ENCODE measurements at places on chromosomes 6 and 20.

DNA sequence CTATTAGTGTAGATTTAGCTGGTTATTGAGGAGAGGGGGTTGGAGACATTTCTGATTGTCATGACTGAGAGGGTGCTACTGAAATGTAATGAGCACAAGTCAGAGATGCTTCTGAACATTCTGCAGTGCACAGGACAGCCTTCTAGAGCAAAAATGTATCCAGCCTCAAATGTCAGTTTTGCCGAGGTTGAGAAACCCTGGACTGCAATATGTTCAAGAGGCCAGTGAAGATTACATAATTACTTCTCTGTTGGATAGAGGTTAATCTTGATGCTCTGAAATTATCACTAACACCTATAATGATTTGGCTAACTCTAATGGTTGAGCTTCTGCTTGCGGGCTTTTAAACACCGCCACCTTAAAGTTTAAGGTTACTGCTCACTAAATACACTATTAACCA is 3.4 kb upstream of the DUSP22 start:
- ATAC-seq: no peak

GRCh38 chr6:40398810-40399477 is 188.2 kb downstream of the LRFN2 start:
- ATAC-seq: no peak

DNA sequence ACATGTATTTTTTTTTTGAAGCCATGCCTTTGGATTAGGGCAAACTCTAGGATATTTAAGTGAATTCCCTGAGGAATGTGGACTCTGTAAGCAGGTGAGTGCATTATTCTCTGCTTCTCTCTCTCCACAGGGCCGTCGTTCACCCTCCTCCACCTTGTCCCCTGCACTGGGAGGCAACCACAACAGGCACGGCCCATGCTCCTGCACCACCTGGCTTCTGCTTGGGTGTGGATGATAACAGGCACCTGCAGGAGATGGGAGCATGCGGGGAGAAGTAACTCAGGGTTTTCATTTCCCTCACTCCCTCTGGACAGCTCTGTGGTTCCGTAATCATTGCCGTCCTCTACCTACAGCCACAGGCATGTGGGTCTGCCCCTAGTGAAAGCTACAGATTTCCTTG is 43.4 kb downstream of the HLA-C start:
- ATAC-seq: no peak

GRCh38 chr6:53790886-53791285 is 3.9 kb upstream of the LRRC1 start:
- ATAC-seq: no peak

- ATAC-seq: no peak
These were observed 86.2 kb upstream of the BEND6 start for GRCh38 chr6:56868687-56869086.

DNA sequence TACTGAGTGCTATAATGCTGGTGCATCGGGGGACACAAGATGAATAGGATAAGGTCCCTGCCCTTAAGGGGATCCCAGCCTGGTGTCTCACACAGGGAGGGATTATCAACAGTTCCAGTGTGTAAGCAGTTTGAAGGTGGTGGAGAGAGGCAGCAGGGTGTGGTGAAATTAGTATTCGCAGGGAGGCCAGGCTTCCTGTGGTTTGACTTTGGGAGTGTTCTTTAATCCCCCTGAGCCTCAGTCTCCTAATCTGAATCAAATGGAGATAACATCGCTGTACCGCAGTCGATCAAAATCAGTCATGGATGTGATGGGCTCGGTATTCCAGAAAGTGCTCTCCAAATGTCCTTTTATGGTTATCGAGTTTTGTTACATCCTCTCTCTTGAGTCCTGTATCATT is 288.1 kb upstream of the SUPT3H start:
- peak; percentile 73 for ATAC-seq

DNA sequence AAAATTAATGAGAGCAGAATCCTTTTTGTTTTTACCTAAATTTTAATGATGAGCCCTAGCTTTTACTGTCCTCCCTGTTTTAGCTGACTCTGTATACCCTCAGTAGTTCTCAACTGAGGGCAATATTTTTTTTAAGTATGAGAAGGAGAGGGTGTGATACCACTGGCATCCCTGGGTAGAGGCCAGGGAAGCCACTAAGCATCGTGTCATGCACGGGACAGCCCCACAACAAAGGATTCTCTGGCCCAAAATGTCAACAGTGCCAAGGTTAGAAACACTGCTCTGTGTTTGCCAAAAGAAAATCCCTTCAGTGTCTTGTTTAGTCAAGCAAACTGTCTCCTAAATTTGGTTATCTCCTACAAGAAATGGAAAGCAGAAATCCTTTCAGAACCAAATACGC is 210.4 kb downstream of the KCNQ5 start:
- ATAC-seq: peak; percentile 29

DNA sequence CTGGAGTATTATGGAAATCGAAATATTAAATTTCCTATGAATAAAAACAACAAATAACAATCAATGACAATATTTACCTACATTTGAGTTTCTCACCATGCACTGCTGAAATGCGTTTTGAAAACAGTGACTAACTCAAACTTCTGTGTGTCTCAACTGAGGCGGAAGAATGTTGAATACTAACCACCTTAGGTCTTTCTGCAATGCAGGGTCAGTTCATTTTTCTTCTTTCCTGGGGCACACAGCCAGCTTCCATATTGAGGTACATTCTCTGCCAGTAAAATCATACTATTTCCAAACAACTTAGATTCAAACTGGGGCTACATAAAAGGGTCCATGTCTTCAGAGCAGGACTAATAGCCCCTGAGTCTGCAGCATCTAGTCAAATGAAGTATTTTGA is 310.1 kb downstream of the UTRN start:
- no peak for ATAC-seq

GRCh38 chr6:45084257-45084656 is 243.9 kb upstream of the RUNX2 start:
- peak; percentile 88 for ATAC-seq

GRCh38 chr20:57505979-57506378 is 19.0 kb downstream of the CTCFL start:
- no peak for ATAC-seq

DNA sequence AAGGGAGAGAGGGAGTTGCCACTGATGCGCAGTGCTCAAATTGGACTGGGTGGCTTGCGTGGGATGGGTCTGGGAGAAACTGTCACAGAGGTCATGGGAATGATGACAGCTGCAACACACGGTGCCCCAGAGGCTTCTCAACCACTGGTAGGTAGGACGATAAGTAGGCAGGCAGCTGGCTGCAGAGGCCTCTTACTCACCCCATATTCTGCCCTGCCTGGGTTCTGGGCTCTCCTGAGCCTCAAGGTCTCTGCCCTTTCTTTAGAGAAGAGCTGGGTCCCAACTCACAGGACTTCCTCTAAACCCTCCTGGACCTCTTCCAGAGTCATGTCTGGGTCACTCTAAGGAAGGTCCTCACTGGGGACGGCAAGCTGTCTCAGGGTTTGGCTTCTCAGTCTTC is 37.2 kb upstream of the RNF24 start:
- no peak for ATAC-seq

DNA sequence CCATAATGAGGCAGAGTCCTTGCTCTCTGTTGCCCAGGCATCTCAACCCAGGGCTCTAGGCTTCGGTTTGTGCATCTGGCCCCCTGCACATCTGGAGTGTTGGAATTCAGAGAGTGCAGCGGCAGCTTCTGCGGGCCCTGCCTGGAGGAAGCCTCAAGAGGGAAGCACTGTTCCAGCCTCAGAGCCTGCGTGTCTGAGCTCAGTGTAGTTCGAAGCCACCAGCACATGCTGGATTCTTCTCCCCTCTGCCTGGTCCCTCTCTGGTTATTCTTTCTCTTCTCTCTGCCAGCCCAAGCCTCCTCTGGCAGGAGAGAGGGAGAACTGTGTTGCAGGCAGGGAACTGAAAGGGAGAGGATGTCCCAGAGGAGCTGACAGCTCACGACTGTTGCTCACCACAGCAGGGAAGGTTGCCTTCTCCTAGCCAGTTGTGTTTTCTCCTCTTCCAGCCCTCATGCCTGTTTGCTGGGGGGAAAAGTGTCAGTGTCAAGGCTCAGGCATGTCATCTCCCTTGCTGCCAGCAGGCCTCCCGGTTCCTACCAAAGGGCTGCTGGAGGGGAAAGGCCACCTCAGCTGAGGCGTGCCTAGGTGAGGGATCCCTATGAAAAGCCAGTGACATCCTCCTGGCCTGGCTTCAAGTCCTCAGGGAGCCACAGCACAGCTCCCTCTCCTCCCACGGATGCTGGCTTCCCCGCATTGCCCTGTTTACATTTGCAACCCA is 126.0 kb upstream of the LRFN2 start:
- no peak for ATAC-seq

DNA sequence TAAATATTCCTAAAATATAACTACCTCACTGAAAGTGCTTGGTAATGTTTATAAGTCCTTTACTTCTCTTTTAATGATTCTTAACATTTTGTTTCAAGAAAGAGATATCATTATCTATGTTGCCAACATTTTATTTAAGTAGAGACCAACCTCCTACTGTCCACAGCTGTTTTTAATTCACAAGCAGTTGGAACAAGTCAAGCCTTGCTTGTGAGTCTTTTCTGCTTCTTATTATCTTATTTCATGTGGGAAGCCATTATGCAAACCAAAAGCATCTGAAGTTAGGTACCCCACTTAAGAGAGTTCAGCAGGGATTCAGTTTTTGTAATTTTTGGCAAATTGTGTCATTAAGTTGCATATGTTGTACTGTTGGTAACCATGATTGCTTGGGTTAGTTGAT is 1714.5 kb downstream of the GRIK2 start:
- no peak for ATAC-seq

GRCh38 chr6:22631091-22631490 is 61.7 kb downstream of the HDGFL1 start:
- no peak for ATAC-seq

GRCh38 chr6:7313505-7314165 is 636 bp upstream of the SSR1 start:
- ATAC-seq: no peak

- no peak for ATAC-seq
These were observed 489.8 kb upstream of the SOX4 start for GRCh38 chr6:21103626-21104224.

GRCh38 chr20:23582293-23582692 is 14.0 kb upstream of the CST9L start:
- no peak for ATAC-seq

GRCh38 chr6:161522276-161522675 is 248.4 kb upstream of the AGPAT4 start:
- no peak for ATAC-seq

- ATAC-seq: no peak
These were observed 276.7 kb downstream of the FARS2 start for GRCh38 chr6:5537967-5538366.

GRCh38 chr20:16279320-16279719 is 293.9 kb downstream of the KIF16B start:
- no peak for ATAC-seq

DNA sequence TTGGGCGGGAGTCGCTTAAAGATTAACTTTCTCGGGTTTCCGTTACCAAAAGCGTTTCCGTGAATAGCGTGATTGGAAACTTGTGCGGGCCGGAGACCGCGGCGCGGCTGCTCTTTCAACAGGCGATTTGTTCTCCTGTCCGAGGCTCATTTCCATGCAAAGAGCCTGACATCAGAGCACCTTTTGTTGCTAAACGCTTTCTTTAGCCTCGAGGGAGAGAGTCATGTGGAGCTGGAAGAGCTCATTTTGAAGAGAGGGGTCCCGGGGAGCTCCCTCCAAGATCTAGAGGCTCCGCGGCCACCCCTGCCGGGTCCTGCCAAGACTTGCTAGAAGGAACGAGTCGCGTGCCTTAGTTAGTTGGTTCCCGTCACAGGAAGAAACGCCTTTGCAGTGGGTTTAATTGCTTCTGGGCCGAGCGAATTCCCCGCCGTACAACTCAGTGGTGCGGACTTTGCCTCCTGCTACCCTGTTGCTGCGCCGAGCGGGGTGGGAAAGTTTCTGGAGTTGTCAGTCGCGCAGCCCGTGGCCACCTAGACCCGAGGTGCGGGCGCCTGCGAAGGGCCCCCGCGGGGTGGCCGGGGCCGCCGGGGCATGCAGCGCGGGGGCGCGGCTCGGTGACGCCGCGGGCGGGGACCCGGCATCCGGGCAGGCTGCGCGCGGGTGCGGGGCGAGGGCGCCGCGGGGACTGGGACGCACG is at the start of gene SASH1:
Gene SASH1 (plus strand): TSS at position 489 of the 697 bp plus-strand sequence. CDS start 230 bp downstream, outside the sequence.
- peak; percentile 65 for ATAC-seq

DNA sequence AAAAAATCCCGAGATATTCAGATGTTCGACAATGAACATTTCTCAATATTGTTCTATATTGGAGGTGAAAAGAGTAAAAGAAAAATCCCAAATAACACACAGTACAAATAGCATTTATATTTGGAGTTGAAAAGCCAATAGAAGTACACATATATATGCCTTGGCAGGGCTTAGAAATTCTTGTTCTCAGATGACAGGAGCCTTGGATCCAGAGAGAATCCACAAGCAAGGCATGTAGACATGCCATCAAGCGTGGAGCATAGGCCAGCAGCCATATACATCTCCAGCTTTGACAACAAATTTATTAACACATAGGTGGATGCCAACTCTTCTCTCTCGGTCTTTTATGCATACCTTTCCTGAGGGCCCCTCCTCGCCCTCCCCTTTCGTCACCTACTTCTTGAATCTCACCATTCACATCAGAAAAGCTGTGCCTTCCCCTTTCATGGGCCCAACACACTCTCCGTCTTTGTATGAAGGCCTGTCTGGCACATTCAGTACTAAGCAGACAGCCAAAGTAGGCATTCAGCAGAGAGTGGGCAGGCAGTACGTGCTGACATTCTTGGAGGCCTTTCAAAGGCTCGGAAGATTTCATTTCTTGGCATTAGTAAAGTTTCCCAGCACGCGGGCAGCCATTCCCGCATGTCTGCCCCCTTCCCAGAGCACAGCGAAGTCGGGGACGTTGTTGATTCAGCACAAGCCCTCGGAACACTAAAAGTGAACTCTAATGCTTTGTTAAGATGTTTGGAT is 18.2 kb downstream of the NEDD9 start:
- ATAC-seq: no peak

DNA sequence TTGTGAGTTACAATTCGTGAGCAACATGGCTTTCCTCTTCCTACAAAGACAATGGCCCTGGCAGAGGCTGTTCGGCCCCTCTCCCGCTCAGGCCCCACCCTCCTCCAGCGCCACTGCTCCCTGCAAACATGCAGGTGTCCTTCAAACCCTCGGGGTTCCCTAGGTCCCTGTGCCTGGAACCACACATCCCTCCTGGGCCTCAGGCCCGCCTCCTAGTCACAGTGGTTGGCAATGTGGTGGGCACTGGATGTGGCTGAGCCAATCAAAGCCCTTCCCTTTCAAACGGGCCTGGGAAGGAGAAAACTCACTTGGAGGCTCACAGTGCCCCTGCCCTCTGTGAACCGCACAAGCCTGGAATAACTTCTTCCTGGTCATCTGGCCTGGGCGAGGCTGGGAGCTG is 147.2 kb downstream of the TFAP2C start:
- no peak for ATAC-seq

DNA sequence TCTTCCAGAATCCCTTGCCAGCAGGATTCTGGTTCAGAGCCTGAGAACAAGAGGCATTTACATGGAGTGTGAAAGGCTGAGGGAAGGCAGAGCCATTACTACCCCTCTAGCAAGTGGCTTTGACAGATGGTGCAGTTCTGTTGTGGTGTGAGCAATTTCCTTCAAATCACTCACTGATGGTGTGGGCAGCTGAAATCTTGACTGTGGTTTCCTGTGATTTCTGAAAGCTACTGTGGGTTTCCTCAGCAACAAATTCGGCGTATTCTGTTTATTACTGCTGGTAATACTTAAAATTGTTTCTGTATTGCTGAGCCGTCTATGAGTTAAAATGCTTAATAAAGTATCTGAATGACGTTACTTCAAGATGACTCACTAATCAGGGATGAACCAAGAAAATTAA is 181.5 kb upstream of the TCF21 start:
- peak; percentile 86 for ATAC-seq
